Suppressor macrophage (primary cell): ENCODE measurements at places on chromosomes 7 and 10.

DNA sequence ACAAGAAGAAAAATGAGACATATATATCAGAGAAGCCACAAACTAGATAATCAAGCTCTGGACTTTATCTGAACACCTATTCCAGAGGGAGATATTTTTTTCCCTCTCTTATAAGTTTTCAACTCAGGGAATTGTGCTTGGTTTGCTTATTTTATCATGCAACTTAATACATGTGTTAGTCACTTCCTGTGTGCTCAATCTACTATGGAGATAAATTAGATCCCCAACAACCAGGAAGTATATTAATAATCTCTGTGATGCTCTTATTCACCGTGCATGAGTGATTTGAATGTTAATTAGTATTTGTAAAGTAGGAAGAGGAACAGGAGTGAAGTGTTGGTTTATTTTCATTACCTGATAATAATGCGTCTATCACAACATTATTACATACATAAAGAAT, 38.8 kb upstream of the ZNF365 start:
- DNase-seq: peak; percentile 3

DNA sequence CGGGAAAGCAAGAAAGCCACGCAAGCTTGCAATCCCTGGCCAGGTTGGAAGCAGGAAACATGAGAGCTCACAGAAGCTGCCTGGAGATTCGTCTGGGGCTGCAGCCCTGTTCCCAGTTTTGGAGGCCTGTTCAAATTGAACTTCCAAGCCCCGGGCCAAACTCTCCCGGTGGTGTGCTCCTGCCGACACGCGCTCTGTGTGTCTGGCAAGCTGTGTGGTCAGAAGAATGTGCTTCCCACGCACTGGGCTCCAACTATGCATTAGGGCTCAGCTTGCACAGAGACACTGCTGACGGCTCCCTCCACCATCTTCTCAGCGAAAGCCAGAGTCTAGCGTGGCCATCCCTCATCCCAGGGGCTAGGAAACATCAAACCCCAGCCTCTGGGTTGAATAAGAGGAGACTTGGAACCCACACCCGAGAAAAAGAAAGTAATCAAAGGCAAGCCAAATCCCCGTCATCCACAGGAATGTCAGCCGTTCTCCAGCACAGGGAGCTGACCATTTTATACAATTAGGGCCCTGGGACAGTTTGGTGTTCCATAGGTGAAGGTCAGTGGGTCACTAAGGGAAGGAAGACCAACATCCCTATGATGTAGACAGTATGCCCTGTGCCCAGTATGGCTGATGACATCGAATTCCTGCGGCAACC, 107.2 kb downstream of the FGFR2 start:
- DNase-seq: no peak

- no peak for DNase-seq
Measured at GRCh38 chr7:8035647-8036518, 67.3 kb downstream of the GLCCI1 start.

DNA sequence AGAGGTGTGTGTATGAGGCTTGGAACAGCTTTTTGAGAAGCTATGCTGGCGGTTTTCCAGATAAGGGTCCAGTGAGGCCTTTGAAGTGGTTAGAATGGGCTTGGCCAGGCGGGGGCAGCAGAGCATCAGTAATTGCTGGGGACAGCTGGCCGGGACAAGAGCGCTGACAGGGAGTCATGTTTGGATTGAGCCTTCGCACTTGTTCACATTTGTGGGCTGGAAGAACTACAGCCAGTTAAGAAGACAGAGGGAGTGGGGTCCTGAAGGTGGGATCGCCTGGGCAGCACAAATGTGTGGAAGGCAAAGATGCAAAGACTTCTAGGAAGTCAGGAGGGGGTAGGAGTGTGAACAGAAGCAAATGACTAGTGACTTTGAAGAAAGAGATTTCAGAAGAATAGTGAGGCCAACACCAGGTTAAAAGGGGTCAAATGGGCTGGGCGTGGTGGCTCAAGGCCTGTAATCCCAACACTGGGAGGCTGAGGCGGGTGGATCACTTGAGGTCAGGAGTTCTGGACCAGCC, 12.7 kb upstream of the SDHAF3 start:
- peak; percentile 90 for DNase-seq

GRCh38 chr7:71976645-71977044, 435.5 kb downstream of the CALN1 start:
- DNase-seq: no peak

DNA sequence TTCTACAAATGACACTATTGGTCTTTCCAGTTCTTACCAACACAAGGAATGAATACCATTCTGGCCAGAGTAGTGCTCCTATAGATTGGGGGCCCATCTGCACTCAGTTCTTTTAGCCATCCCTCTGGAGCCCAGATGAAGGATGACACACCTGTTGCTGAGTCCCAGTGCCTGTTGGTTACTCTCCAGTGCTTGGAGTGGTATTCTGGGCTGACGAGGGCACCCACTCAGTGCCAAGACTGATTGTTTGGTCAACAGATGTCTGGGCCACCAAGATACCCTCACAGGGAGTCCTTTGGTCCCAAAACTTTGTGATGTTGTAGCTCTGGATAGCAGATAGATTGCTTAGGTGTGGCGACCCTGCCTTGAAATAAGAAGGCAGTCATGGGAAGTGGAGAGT, 23.7 kb upstream of the ITGA8 start:
- no peak for DNase-seq

GRCh38 chr7:90839727-90840291, 243.7 kb downstream of the CDK14 start:
- DNase-seq: no peak

- no peak for DNase-seq
Measured at GRCh38 chr7:127541548-127541947, 43.8 kb downstream of the GCC1 start.

DNA sequence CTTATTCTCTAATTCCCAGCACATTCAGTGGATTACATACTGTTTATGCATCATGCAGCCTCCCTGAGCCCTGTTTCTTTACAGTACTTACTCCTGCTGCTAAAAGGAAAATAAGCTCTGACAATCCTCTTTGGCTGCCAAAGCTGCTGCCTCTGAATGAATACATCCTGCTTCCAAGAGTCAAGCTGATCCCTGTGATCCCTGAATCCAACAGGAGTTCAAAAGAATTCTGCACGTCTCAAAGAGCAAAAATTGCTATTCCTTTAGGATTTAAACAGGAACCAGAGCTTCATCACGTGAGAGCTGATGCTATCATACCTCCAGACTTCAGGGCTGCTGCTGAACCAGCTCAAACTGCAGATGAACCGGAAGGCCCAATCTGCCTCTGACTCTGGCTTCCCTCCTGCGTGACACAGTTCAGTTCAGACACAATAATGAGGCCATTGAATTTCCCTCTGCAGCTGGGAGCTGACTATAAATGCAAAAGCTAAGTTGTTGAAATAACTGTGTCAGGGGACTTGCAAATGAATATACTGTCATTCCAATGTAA, 851.0 kb upstream of the PHF14 start:
- DNase-seq: no peak

GRCh38 chr7:91233212-91233611, 31.0 kb upstream of the FZD1 start:
- no peak for DNase-seq

- DNase-seq: no peak
Measured at GRCh38 chr10:111275091-111275490, 198.3 kb downstream of the ADRA2A start.

GRCh38 chr7:52473756-52474155, 561.7 kb upstream of the POM121L12 start:
- no peak for DNase-seq

- DNase-seq: no peak
Measured at GRCh38 chr10:118521415-118522117, 73.9 kb downstream of the PRLHR start.

DNA sequence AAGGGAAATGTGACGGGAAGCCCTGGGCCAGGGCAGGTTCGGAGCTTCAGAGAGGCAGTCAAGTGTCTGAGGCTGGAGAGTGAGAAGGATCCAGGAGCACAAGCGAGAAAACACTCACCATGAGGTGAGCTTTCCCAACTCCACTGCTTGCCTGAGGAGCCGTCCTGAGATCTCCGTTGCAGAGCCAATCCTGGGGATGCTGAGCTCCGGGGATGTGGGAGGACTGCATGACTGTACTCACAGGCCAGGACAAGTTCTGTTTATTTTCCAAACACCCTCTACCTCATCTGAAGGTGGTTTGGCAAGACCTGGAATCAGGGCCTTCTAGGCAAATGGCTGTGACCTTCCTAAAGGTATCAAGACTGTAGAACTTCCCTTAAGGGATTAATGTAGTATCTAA, 38.7 kb downstream of the GLI3 start:
- no peak for DNase-seq

GRCh38 chr10:120145107-120145506, 252.6 kb downstream of the SEC23IP start:
- no peak for DNase-seq

- no peak for DNase-seq
Measured at GRCh38 chr10:70981936-70982335, 93.6 kb upstream of the PCBD1 start.

GRCh38 chr7:18128846-18129245, 101.2 kb upstream of the PRPS1L1 start:
- DNase-seq: no peak

- DNase-seq: peak; percentile 34
Measured at GRCh38 chr10:22259280-22259679, 41.5 kb upstream of the EBLN1 start.

DNA sequence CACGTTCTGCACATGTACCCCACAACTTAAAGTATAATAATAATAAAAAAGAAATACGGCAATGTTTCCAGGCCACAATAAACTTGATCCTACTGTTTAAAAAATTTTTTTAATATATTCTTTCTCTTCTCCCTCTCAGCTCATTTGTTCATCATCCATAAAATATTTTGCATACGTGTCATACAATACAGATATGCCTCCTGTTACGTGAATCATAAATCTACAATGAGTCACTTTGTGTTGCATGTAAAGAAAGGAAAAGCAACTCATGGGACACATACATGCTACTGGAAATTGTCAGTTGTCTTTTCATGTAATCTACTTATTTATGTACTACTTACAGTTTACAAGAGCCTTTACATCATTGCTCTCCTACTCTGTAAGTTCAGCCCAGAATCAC, 1.1 kb upstream of the TECTB start:
- no peak for DNase-seq

- DNase-seq: no peak
Measured at GRCh38 chr10:27474741-27475140, 29.4 kb upstream of the RAB18 start.

DNA sequence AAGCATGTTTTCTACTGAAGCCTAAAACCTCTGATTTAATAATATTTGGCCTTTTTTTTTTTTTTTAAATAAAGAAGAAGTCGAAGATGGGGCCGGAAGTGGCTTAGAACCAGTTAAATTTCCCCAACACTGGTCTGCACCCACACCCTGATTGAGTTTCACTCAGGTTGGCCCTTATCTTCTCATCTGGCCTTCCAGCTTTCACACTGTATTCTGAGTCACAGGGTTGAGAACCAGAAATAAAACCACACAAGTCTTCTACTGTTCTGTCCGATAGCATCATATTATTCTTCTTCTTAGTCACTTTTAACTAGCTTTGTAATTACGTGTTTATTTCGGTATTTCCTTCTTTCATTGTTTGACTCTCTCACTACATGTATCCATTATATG, 9.9 kb downstream of the ZNF365 start:
- no peak for DNase-seq

DNA sequence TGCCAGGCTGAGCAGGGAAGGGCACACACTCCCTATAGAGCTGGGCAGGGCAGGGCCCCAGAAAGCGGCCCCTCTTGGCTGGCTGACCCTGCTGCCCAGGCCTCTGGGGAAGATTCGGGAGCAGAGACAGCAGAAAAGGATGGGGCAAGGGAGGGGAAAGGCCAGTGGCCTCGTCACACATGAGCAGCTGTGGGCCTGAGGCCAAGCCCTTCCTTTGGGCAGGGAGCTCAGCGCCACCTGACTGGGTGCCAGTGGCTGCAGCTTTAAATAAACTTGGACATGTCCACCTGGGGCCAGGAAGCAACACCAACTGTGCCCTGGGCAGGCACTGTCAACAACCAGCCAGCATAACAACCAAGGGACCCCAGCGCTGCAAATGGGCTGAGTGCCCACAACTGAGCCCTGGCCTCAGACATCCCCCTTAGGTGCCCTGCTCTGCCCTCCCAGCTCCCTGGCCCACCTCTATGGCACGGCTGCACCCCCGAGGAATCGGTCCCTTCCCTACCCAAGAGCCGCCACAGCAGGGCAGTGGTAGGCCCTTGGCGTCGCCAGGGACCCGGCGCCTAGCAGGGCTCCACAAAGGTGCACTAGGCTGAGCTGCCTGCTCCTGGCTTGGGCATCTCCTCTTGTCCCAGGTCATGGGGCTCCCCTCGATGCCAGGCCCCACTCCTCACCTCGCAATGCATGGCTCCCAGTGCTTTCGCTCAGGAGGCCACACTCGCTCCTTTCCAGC, 2.6 kb downstream of the CAMK2B start:
- DNase-seq: no peak

- no peak for DNase-seq
Measured at GRCh38 chr7:155639958-155640520, 4.4 kb upstream of the RBM33 start.

DNA sequence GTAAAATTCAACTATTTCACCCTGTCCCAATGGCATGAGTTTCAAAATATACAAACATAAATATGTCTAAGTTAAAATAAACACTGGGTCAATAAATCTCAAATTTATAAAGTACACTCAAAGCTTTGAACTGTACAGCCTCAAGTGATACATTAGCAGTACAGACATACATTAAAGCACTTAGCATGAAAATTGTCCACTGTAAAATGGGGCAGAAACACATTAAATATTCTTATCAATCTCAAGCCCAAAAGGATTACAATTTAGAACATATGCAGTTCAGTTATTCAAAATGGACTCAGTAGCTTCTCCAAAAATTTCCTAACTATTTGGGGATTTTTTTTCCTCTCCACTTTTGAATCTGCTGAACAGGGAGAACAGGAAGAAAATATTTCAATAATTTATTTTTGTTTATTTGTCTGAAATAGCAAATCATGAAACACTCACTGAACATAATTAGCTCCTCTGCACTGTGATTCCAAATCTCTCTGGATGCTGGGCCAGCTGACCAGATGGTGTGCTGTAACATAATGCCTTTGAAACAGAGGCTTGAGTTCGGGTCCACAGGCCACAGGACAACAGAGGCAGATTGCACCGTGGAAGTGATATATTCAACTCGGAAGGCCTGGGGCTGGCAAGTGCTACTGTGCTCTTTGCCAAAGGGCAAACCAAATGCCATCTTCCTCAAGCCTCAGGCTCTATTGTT, 248.9 kb upstream of the LRRN3 start:
- DNase-seq: no peak

DNA sequence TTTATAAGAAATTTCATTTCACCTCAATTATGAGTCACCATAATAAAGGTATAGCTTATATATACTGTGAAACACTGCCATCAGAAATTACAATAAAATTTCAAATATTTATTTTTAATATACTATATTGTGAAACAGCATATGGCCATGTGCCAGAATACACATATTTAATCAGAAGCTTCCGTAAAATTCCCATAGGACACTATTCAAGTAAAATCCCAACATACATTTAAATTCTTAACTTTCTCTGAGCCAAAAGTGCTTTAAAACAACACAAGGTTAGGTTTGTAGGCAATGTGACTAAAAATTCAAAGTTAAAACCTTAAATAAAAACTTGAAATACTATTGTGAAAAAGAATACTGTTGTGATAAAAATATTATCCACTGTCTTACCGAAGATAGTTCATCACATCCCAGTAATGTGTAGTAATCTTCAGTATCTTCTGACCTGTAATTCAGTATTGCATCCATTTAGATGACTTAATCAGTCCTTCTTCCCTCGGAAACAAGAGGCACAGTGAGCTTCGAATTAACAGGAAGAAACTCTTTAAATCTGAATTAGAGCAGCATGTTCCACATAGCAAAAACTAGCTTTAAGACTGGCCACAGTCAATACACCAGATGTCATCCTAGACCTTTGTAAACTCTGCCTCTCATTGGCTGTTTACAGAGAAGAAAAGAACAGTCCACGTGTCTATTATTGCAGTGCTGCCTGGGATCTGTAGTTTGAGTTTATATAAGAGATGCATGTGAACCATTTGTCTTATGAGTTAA, at the start of gene DNAJC12:
Gene DNAJC12, minus strand, starts transcription at position 648 of the 774 bp plus-strand sequence. Its CDS starts 177 bp downstream, at position 471.
- DNase-seq: peak; percentile 47
